Nephron progenitor cell (in vitro differentiated cells): ENCODE measurements at places on chromosomes 4 and X.

- no peak for DNase-seq
Measured at GRCh38 chr4:109232681-109233080, 69.8 kb downstream of the COL25A1 start.

- DNase-seq, result no peak
Measured at GRCh38 chr4:31016322-31017061, 296.3 kb downstream of the PCDH7 start.

DNA sequence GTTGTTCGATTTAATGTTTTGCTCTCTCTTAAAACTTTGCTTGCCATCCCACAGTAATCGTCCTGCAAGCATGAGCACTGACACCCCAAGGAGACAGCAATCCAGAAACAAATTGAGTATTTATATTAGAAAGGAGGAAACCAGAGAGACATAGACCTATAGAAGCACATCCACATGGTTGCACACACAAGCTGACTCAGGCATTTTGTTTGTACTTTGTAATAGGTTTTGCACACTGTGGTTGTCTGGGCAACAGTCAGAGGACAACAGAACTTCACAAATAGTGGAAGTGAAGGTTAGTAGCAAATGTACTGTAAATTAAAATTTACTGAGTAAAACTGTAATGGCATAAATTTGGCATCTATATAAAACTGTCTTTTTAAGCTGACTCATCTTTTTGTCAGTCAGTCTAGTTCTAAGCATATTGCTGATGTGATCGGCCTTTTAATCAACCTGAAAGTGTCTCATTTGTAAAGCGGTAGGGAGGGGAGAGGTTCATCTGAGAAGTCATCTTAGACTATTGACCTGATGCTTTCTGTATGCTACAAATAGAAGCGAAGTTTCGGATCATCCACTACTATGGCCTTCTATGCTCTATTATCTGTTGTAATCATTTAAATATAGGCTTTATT is 1624.7 kb downstream of the ARAP2 start:
- DNase-seq, result no peak

DNA sequence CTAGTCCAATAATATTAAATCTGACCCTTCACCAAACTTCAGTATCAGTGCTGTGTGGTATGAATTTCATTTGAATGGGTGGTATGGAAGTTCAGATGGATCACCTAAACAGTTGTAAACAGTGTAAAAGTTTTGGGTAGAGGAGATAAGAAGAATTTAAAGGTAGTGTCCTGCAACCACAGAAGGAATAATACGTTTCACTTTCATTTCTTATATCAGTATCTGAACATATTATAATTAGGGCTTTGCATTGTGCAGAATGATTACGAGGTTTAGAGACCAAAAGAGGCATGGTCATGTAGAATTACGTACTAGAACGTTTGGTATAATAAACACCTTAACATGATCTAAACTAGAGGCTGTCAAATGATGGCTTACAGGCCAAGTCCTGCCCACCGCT is 116.1 kb downstream of the PDLIM5 start:
- no peak for DNase-seq

GRCh38 chr4:42489095-42489494 is 91.8 kb downstream of the SHISA3 start:
- no peak for DNase-seq

GRCh38 chrX:54178100-54178940 is 4.7 kb downstream of the FAM120C start:
- no peak for DNase-seq

DNA sequence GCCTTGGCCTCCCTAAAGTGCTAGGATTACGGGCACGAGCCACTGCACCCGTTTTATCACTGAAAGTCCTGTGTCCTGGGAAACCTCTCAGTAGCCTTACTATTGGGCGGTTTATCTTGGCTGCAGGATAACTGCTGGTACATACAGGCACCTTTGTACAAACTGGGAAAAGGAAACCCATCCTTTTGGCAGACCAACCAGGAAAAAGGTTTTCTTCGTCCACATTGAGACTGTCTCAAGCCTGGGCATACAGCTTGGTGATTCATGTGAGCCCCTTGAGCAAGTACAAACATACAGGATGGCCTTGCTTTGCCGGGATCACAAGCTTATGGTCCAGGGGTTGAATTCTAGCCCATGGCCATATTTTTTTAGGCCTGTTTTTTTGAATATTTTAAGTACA is 32.8 kb downstream of the RWDD4 start:
- no peak for DNase-seq

DNA sequence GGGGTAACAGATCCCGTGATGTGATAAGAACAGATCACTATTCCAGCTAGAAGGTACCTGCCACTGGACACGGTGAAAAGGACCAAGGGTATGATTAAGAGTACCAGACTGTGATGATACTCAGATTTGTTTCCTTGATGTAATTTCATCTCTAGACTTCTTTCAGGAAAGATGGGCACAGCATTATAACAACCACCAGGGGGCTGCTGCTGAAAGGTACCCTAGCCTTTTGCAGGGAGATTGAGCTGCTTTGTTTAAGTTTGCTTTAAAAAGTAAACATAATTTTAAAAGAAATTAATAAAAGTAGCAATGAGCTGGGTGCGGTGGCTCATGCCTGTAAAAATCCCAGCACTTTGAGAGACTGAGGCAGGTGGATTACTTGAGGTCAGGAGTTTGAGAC is 145.4 kb downstream of the EMCN start:
- peak; percentile 3 for DNase-seq

- no peak for DNase-seq
Measured at GRCh38 chr4:144820728-144821085, 174.8 kb downstream of the HHIP start.

DNA sequence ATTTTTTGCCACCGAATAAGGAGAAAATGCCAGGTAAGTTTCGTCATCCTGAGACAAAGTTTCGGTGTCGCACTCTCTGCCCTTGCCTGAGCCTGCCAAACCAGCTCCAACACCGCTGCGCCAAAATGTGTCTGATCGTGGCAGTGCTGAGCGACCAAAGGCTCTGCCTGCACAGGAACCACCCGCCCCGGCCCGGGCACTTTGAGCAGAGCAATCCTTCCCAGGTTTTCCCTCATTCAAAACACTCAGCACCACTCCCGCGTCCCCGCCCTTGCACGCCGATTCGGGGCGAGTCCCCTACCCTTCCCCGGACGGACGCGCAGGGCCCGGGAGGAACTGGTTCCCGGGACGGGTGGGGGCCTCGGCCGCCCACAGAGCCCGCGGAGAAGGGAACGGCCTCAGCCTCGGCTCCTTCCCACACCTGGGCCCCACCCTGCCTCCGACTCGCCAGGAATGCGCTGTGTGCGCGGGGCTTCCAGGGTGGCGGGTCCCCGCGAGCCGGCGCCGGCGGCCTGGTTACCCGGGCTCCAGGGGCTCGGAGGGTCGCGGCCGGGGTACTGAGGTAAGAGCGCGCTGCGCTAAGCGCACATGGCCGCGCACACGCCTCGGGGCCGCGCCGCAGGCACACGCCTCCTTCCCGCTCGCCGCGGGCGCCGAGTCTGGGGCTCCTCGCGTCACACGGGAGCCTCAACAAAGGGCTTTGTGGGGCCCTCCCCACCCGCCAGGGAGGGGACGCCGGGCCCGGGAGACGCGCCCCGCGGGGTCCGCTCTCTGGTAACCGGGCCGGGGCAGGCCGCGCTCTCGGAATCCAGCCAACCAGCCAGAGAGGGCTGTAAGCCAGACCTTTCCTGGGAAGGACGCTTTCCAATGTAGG is at the start of gene C4orf36:
C4orf36 (minus strand) TSS at position 661 of the 874 bp plus-strand sequence. CDS start 902 bp downstream, outside the sequence.
- peak; percentile 74 for DNase-seq

- DNase-seq, result no peak
Measured at GRCh38 chr4:86721412-86721811, 127.3 kb downstream of the PTPN13 start.
